ENCODE measurements at places on chromosomes 7 and 10.

- DNase-seq: no peak
Observed at GRCh38 chr10:28538595-28538994, 5.7 kb downstream of the WAC start.

DNA sequence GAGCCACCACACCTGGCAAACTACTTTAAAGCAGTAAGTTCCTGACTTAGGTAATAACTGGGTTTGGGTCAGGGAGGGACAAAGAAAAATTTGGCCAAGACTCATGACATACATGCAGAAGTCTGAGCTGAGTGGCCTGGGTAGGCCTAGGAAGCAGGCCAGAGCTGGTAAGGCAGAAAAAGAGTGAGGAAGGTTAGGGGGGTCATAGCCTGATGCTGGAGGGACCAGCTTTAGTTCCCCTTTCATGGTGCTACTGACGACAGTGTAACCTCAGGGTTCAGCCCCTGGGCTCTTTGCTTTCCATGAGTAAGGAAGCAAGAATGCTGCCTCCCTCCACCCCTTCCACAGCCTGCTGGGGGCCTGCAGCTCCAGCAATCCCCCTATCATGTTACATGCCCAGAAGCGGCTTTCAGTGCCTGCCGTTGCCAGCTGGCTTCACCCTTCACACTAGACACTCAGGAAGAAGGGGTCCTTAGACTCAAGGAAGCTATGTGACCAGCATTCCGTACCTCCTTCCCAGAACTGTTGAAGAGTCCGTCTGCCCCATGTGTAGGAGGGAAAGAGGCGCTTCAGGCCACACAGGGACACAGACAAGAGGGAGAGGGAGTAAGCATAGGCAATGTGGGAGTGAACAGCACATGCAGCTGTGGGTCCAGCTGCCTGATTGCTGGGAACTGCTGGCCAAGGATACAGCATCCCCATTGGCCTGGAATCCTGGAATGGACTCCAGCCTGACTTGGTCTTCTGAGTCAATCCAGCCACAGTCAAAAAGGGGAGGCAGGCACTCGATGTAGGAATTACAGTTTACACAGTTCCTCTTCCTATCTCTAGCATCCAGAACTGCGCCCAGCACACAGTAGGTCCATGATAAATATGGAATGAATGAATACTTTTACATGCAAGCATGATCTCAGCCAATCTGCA is 4.1 kb upstream of the PLAU start:
- no peak for DNase-seq

DNA sequence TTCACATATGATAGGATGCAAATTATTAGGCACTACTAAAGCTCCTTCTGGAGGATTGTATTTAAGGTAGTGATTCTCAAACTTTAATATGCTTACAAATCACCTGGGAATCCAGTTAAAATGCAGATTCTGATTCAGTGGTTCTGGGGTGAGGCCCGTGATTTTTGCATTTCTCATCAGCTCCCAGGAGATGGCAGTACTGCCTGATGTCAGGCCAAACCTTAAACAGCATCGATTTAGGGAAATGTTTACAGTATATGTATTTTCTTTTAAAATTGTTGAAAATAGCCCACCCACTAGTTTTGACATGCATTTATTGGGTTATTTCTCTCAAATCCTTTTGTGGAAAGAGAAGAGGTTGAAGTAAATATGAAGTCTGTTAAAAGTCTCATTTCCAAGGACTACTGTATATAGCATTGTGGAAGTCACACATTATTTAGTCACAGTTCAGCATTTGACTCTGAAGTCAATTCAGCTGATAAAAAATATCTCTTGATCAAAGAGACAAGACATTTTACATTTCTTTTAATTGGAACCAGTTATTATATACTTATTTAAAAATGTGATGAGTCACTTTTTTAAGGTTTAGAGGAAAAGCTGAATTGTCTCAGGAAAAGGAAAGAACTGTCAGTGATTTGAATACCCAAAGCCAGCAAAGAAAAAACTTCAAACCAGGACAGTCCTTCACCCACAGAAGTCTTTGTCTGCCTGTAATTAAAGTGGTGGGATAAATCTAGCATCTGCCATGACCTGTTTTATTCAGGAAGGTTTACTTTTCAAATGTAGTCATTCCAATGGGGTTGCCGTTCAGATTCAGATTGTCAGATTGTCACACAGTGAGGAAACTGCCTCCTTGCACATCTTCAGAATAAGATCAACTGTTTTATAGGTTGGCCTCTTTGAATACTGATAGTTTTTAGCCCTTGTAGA is 21.1 kb upstream of the HBP1 start:
- no peak for DNase-seq

DNA sequence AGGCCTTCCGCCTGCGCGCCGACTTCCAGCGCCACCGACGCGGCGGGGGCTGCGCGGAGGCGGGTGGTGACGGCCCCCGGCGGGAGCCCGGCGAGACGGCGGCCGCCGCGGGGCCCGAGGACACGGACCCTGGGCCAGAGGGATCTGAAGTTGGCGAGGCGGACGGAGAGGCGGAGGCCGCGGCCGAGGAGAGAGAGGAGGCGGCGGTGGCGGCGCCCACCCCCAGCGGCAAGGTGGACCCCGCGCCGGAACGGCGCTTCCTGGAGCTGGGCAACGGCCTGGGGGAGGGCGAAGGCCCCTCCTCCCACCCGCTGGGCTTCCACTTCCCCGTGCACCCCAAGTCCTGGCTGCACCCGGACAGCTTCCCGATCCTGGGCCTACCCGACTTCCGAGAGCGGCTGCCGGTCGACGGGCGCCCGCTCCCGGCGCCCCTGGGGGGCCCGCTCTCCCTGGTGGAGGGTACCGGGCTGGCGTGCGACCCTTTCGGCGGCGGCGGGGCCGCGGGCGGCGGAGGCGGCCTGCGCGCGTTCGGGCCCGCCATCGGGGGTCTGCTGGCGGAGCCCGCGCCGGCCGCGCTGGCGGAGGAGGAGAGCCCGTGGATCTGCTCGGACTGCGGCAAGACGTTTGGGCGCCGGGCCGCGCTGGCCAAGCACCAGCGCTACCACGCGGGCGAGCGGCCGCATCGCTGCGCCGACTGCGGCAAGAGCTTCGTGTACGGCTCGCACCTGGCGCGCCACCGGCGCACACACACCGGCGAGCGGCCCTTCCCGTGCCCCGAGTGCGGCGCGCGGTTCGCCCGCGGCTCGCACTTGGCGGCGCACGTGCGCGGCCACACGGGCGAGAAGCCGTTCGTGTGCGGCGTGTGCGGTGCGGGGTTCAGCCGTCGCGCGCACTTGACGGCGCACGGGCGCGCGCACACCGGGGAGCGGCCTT is 16.2 kb downstream of the ZNF316 start:
- DNase-seq: no peak

GRCh38 chr7:22173685-22174573 is 183.0 kb downstream of the RAPGEF5 start:
- no peak for DNase-seq

- no peak for DNase-seq
Observed at GRCh38 chr10:43073191-43073590, 3.7 kb upstream of the RET start.

DNA sequence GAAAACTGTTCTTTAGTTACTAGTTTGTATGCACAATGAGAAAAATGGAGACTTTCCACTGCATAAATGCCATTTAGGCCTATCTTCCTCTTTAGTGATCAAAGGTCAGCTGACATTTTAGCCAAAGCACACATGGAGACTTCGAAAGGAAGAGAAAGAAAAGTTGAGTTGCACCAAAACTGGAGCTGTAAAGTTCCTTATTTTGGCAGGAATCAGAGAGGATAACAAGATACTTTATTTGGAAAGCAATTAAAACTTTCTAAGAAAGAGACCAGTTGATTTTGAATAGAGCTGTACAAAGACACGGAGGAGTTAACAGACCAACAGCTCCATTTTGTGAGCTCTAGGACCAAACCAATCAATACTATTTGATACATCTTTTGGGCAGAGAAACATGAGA is 14.2 kb downstream of the ENTPD7 start:
- no peak for DNase-seq

GRCh38 chr7:16365177-16365576 is 56.2 kb downstream of the CRPPA start:
- no peak for DNase-seq
